Central memory CD4-positive, alpha-beta T cell (primary cell): ENCODE measurements at places on chromosomes 11 and 22.

- no peak for DNase-seq
Observed at GRCh38 chr11:94472916-94473799, 20.5 kb downstream of the MRE11 start.

- no peak for DNase-seq
Observed at GRCh38 chr11:125939081-125939521, 6.7 kb upstream of the VSIG10L2 start.

DNA sequence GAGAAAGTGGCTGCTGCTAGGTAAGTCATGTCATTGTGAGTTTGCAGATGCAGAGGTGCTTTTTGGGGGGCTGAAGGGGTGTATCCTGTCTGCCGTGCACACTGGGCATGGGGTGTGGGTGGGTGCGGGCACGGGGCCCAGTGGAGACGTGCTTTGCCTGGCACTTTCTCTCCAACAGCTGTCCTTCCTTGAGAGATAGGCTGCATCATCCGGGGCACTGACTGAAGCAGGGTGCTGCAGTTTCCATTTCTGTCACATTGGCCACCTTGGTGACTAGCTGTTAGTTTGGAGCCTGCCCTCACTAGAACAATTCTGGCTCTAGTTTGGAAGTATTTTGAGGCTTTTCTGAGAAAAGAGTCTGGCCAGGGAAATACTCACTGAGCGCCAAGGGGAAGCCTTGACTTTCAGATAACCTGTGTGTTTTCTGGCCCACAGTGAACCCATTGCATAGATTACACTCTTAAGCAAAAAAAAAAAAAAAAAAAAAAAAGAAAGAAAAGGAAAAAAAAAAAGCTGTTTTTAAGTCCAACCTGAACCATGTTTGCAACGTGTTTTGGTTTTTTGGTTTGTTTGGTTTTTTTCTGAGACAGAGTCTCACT is 219.2 kb downstream of the NAV2 start:
- DNase-seq, result no peak

GRCh38 chr22:33894036-33894435 is 26.2 kb downstream of the LARGE1 start:
- no peak for DNase-seq

DNA sequence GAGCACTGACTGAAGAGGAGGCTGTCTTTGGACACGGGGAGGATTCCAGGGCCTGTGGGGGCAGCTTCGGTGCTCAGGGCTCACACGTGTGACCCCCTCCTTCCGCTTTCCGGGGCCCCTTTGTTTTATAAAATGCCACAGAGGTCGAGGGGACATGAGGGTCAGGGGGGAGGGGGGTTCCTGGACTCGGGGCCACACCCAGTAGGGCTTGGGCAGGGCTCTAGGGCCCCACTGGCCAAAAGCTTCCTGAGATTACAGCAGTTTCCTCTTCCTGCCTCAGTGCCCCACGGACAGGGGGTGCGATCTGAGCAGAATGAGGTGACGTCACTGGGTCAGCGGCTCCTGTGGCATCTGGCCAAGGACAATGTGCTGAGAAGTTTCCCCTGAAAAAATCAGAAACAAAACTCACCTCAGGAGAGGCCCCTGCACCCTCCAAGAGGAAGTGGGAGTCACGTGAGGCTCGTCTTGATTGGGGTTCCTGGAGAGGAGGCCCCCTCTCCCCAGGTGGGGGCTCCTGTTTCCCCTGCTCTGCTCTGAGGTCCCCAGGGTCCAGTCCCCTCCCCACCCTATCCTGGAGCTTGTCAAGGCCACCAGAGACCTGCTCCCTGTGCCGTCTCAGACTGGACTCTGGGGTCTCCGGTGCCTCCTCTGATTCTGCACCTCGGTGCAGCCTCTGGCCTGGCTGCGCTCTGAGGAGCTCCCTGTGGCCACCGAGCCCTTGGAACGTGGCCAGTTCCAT is 6.4 kb upstream of the IFITM3 start:
- peak; percentile 69 for DNase-seq

DNA sequence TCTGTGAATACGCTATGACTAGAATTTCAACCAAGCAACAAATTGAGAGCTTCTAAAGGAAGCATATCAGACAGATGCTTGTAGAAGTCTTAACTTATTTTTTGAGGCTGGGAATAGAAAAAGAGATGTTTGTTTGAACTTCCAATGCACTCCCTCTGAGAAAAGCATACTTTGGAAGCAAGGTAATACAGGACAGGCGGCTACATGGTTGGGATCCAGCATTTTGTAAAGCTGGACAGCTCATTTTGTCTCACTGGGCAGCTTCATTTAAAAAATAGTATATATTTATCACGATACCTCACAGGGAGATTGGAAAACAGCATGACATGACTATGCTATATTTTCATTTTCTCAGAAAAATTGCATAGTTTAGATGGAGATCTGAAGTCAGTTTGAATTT is 821.3 kb upstream of the API5 start:
- no peak for DNase-seq

GRCh38 chr11:125123947-125124617 is 12.7 kb upstream of the TMEM218 start:
- peak; percentile 11 for DNase-seq

DNA sequence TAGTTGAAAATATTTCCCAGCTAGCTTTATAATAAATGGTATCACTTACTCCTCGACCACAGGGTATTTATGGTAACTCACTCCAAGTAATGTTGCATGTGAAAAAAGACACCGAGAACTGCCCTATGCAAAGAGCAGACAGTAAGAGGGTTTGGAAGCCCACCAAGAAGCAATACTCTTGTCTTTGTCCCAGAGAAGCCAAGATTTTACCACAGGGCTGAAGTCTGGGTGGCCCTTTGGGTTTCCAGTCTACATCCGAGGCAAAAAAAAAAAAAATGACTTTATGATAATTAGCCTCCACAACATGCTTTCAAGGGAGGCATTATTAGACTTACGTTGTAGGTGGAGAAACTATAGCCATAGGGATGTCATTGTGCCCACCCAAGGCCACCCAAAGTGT is 83.6 kb downstream of the CCDC34 start:
- no peak for DNase-seq

DNA sequence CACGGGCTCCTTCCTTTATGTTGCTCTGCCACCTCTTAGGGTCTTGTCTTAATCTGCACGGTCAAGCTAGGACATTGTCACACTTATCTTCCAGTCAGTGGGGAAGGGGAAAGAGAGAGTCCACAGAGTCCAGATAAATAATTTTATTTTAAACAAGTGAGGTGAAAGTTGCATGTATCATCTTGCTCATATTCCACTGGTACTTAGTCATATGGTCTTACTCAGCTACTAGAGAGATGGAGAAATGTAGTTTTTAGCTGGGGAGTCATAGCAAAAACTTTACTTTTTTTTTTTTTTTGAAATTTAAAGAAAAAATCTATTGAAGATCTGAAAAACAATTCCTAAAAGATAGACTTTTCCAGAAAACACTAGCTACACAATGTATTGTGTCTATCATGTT is 29.0 kb downstream of the PDE3B start:
- no peak for DNase-seq

DNA sequence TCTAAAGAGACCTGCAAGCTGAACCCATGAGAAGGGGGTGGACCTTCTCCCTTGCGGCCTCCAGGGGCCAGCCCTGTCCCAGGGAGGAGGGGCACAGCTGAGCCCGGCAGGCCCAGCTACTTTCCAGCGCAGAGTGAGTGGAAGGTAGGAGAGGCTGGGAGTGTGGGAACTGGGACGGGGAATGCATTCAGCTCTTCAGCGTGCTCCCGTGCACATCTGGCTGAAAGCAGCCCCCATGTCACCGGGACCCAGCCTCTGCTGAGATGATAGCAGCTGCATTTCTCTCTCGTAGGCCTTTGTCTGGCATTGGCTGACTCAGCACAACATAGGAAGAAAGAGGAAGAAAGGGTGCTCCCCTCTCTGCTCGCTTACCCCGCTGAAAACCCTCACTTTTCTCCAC is 951.5 kb downstream of the TBC1D22A start:
- no peak for DNase-seq

- DNase-seq, result no peak
Observed at GRCh38 chr11:82796998-82797961, 63.6 kb upstream of the FAM181B start.

DNA sequence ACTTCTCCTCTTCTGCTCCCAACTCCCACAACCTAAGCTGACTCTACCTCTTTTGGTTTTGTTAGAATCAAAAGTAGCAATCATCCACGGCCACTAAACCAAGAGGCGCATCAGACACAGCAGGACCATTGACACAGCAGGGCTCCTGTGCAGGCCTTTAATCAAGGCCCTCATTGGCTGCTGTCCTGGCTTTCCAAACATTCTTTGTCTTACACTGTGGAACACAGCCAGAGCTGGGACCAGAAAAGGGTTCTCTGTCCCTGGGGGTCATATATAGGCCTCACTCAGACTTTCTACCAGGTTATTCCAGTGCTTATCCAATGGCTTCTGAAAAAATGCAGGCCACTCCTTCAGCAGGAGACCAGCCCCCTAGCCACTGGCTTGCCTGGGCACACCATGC is 212.7 kb upstream of the NTM start:
- no peak for DNase-seq

GRCh38 chr22:45537734-45538181 is 35.1 kb downstream of the FBLN1 start:
- DNase-seq, result no peak

- peak; percentile 71 for DNase-seq
Observed at GRCh38 chr11:795634-796564, 2.2 kb downstream of the SLC25A22 start.

- DNase-seq, result no peak
Observed at GRCh38 chr11:104893876-104894275, 4.4 kb downstream of the CASP12 start.

GRCh38 chr11:124778281-124778680 is 16.2 kb upstream of the ESAM start:
- DNase-seq, result no peak

- peak; percentile 21 for DNase-seq
Observed at GRCh38 chr11:111938687-111939160, 1.6 kb downstream of the DIXDC1 start.

DNA sequence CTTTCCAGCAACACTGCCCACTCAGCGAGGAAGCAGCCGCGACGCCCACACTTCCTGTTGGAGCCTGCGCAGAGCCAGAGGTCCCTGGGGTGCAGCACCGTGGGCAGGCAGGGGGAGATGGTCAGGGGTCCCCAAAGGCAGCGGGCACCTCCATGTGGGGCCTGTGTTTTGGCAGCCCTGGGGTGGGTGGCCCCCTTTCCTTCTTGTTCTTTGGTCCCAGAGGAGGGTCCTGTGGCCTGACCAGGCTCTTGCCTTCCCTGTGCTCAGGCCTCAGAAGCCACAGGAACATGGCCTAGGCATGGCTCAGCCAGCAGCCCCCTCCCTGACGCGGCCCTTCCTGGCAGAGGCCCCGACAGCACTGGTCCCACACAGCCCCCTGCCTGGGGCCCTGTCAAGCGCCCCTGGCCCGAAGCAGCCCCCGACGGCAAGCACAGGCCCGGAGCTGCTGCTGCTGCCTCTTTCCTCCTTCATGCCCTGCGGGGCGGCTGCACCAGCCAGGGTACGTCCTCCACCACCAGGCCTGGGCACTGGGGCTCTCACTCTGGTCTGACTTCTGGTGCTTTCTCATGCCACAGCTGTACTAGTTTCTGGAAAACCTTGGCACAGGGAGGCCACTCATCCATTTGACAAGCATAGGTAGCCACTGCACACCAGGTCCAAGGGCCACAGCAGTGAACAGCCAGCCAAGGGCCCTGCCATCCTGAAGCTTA is 47.1 kb downstream of the PISD start:
- DNase-seq, result no peak

- DNase-seq, result no peak
Observed at GRCh38 chr11:4851033-4851432, 2.0 kb upstream of the OR51S1 start.

DNA sequence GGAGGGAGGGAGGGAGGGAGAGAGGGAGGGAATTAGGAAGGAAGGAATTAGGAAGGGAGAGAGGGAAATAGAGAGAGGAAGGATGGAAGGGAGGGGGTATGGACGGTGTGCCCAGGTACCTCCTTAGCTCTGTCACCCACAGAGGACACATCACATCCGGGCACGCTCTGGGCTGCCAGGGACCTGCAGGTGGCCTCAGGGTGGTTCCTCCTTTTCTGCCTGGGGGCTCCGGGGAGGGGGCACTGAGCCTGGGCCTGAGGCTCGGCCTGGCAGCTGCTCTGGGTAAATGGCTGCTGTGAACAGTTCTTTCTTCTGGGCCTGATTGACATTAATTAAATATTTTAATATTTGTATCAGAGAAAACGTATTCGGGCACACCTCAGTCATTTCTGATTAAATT is 733.5 kb downstream of the BRD1 start:
- no peak for DNase-seq

DNA sequence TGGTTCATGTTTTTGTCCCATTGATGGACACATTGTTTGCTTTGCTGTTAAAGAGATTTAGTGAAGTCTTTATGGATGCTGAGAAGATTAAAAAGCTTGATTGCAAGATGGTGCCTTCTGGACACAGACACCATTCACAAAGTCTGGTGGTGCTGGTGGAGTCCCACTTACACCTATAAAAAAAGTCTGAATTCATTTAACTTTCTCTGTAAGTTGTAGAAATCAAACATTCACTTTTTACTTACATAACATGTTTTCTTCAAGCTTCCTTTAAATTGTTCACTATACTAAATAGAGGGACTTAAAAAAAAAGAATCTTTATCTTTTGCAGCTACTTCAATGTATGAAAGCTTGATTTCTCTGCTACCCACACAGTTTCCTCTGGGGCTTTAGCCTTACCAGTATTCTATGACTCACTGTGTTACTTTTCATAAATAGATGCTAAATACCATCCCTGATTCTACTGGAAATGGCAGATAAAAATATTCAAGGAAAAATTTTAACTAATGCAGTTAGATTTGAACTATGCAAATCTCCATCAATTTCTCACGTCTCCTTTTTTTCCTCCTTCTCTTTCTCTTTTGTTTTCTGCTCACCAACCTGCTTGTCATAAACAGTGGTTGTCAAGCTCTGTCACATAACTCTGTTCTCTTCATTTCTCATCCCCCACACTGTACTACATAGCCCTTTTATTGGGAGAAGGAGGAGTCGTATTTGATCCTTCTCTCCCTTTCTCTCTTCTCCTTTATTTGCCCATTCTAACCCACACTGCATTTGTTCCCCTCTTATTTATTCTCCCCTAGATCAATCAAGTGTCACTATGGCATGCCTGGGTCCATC is 89.7 kb downstream of the FAM76B start:
- DNase-seq, result peak; percentile 39
